Activated CD4-positive, CD25-positive, alpha-beta regulatory T cell (primary cell): ENCODE measurements at places on chromosomes 2 and 18.

DNA sequence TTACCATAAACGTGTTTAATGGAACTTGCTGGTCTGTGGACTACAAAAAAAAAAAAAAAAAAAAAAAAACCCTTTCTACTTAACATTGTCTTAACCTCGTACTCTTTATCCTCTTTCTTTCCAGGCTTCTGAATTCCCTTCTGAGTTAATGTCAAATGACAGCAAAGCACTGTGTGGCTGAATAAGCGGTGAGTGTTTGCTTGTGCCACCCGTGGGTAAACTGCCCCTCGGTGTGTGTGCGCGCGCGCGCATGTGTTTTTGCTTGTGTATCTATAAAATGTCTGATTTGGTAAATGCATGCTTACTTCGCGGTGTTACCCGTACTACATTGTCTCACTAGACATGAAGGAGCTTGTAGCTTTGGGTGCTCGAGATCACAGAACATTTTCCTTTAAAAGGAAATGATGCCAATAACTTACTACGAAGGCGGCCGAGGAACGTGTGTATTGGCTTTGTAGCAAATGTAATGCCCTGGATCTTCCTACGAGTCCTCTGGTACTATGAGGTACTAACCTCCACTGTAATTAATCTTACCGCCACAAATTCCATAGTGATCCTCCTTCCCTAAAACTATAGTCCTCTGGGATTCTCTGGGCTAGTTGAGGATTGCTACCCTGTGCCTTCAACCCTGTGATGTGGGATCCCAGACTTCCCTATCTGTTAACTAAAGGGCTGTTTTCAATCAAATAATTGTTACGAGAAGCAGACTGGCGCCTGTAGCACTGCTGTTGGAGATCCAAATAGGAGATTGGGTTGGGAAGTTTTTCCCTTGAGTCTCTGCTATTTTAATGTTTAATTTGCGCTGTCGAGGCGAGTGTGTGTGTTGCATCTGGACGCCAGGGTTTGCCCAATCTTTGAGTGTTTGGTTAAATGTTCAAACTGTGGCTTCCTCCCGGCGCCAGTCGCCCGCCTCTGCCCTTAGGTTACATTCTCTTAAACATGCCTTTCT, 1.1 kb downstream of the ID2 start:
- no peak for DNase-seq

DNA sequence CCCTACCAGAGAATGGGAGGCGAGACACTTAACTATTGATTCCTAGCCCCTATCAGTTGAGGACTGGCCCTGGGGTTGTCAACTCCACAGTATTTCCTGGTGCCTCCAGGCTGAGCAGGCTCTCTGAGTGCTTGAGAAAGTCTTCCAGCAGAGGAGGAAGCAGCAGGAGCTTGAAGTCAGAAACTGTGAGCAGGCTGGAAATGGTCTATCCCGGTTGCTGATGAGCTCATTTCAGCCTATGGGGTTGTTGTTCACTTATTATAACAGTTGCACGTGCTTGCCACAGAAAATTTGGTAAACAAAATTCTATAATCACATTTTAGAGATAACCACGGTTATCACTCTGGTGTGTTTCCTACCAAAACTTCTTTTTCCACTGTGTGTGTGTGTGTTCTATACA, 254.7 kb upstream of the THUMPD2 start:
- DNase-seq: no peak

DNA sequence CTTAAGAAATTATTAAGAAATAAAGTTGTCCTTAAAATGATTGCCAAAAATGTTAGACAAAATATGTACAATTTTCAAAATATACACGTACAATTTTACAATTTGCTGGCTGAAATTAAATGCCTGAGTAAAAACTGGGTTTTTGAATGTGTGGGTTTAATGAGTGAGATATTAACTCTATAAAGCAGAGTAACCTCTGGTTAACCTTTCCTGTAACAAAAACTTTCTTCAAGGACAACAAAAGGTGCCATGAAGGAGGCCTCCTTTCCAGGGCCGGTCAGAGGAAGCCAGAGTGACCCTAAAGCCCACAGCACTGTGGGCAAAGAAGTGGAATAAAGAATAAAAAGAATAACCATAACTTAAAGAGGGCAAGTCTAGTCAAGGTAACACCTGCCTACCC, 16.5 kb upstream of the MAL start:
- DNase-seq: no peak

GRCh38 chr2:240930631-240931318, 24.6 kb downstream of the CROCC2 start:
- DNase-seq: no peak

DNA sequence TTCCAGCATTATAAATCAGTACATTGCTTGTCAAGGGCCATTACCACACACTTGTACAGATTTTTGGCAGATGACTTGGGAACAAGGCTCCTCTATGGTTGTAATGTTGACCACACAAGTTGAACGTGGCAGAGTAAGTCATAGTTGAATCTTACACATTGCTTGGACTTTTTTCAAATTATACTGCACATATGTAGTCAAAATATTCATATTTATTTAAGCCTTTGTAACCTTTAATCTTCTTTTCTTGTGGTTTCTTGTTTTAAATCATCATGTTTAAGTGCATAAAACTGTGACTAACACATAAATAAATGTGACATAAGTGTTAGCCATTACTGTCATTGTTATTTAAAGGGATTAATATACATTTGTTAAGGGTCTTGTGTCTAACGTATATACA, 52.1 kb upstream of the EPB41L5 start:
- DNase-seq: no peak

- DNase-seq: no peak
Measured at GRCh38 chr2:33158482-33159003, 211.8 kb downstream of the LTBP1 start.

DNA sequence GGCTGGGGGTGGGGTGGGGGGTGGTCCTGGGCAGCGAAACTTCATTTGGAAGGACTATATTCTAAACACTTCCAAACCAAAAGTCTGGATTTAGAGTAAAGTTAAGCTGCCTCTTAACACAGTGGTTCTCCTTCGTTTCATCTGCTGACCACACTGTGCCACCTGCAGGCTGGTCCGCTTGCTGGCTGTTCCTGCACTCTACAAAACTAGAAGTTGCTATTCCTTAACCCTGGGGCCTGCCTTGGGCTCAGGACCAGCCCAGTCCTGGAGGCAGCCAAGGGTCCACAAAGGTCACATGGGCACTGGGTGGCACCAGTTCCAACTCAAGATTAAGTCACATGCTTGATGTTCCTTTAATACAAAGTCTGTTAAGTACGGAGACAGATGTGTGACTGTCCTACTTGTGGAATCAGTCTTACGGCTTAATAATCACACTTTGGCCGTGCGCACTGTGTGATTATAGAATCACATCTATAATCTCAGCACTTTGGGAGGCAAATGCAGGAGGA, 195.4 kb downstream of the FAM210A start:
- DNase-seq: no peak

GRCh38 chr18:21305621-21306020, 63.6 kb downstream of the GREB1L start:
- DNase-seq: no peak

DNA sequence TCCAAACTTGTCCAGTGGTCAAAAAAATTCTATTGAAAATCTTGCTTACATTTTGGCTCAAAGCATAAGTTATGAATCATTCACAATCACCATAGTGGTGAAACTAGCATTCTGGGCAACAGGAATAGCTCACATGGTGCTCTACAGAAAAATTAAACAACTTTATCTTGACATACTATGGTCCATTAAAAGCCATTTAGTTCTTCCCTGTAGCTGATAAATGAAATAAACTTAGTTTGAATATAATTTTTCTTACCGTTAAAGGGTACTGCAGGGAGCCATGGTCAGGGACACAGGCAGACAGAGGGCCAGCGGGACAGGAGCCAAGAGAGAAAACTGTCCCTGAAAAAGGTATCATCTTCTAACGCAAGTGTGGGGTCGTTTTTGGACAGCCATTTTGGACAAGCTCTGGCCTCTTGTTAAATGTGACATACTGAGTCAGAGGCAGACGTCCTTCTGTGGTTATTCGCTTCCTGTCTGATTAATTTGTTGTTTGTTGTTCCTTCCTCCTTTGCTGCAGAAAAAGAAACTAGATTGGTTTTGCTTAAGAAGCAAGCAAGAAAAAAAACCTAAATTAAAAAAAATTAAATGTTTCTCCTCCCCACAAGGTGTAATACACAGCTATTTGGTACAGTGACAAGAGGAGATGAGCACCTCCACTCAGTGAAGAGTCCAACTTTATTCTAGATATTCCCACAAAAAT, at the start of gene WIPF1:
Gene WIPF1, minus strand, starts transcription at position 460 of the 703 bp plus-strand sequence. CDS start 12,231 bp downstream, outside the sequence.
- peak; percentile 6 for DNase-seq

DNA sequence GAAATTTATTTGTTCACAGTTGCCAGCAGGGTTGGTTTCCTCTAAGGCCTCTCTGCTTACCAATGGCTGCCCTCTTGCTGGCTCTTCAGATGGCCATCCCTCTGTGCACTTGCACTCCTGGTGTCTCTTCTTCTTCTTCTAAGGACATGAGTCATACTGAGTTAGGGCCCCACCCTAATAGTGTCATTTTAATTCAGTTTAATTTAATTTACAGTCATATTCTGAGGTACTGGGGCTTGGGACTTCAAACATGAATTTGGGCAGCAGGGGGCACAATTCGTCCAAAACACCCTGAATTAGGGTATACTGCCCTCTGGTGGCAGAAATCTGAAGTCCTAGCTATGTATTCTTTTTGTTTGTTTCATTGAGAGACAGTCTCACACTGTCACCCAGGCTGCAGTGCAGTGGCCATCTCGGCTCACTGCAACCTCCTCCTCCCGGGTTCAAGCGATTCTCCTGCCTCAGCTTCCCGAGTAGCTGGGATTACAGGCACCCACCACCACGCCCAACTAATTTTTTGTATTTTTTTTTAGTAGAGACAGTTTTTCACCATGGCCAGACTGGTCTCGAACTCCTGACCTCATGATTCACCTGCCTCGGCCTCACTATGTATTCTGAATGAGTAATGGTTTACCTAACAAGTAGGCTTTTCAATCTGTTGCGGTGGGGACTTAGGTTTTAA, 19.8 kb downstream of the SLC4A1AP start:
- DNase-seq: peak; percentile 77

- no peak for DNase-seq
Measured at GRCh38 chr18:24142376-24142775, 3.5 kb downstream of the CABYR start.

GRCh38 chr18:60894254-60894945, 438.8 kb upstream of the CDH20 start:
- DNase-seq: no peak

- DNase-seq: no peak
Measured at GRCh38 chr2:68404893-68405799, 40.1 kb downstream of the PLEK start.

DNA sequence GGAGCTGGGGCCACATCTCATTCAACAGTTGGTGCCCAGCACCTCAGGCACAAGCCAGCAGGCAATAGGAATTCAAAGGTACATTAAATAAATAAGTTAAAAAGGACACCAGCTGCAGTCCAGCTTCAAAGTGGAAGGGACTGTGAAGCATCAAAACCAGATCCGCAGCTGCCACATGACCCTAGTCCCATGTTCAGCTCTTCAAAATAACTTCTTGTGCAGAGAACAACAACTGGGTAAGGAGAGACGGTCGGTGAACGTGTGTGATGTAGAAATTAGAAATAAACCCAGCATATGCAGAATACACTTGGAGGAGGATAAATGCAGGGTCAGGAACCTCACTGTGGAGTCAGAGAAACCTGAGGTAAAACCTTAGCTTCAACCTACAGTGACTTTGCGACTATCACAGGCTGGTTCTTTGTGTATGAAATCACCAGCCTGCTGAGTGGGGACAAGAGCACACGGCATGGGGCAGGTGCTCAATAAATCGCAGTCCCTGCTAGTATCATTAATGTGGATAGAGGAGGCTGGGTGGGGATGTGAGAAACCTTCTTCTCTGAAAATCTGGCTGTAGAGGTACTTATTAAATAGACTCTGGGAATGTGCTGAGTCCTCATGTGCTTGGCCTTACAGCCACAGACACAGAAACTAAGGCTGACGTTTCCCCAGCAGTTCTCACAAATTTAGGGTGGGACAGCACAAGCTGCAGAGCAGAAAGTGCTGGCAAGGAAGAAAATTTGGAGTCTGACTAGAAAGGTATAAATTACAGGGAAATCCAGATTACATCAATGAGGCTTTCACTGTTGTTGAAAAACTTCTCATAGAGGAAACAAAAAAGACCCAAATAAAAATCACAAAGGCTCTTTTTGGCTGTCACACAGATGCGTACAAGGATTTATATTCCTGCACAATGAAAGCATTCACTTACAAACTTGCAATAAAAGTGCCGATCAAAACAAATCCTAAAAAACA, 20.7 kb downstream of the FBXO15 start:
- DNase-seq: no peak

DNA sequence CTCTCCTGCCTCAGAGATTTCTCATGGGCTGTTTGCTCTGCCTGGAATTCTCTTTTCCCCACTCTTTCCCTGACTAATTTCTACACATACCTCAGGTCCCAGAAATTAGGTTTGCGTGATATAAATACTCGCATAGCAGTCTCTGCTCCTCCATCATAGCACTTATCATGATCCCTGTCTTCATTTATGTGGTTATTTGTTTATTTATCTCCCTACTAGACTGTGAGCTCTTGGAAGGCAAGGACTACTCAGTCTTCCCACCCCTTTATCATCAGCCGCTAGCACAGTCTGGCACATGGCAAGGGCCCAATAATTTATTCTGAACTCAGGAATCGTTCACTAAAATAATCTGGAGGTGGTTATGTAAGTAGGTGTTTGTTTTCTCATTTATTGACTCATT, 79.3 kb downstream of the ADCYAP1 start:
- DNase-seq: no peak

- no peak for DNase-seq
Measured at GRCh38 chr2:240852671-240853314, 15.8 kb upstream of the AGXT start.

DNA sequence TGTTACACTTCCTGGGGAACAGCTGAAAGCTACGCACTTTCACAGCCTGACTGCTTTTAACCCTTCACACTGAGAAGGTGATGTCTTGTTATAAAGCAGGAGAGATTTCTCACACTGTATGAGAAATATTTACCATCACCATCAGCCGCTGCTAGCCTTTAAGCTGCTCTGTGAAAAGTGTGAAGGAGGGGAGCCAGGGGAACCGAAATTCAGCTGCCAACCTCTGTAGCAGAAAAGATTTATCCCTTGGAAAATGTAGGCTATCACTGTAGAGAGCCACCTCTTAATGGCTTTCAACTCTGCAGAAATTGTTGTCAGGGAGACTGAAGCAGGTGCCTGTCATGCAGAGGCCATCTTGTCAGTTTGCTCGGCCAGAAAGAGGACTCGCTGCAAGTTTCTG, 145.3 kb downstream of the SP3 start:
- DNase-seq: no peak

GRCh38 chr2:217707131-217707611, 295.6 kb downstream of the TNS1 start:
- DNase-seq: no peak
